ENCODE measurements at places on chromosomes 6 and 20.

- DNase-seq: no peak
Observed at GRCh38 chr6:129489215-129489765, 220.7 kb downstream of the ARHGAP18 start.

- DNase-seq: peak; percentile 84
Observed at GRCh38 chr6:6851059-6851948, 256.5 kb upstream of the RREB1 start.

DNA sequence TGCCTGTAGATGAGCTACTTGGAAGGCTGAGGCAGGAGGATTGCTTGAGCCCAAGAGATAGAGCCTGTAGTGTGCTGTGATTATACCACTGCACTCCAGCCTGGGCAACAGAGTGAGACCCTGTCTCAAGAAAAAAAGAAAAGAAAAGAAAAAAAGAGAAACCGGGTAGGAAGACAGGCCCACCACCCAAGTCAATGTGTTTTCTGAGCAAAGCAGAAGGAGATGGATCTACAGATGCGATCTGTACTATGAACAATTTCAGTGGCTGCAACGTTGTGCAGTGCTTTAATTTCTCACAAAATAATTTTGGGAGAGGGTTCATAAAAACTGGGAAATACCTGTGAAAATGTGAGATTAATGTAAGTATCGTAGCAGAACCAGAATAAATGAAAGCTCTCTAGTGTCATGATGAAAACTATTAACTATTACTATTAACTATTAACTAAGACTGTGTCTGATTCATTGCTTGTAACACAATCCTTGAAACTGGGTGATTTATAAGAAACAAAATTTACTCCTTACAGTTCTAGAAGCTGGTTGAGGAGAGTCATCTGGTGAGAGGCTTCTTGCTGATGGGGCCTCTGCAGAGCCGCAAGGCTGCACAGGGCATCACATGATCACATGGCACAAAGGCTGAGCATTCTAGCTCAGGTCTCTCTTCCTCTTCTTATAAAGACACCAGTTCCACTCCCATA is 233.1 kb upstream of the ZNF217 start:
- DNase-seq: no peak

DNA sequence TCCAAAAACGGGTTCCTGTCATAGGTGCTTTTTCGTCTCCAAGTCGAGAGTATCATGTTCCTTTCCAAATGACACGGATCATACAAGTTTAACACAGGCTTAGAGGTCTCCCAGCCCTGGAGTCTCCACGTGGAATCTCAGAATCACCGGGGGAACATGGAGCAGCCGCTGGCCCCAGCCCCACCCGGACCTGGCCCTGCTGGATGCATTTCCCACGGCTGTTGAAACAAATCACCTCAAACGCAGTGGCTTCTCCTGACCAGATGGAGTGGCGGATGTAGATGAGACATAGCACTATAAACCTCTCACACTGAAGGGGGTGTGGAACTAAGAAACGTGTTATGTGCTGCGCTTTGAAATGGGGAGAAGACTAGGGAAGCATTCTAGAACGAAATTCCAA is 70.0 kb upstream of the FRMD1 start:
- DNase-seq: no peak

- no peak for DNase-seq
Observed at GRCh38 chr6:106128981-106129781, 43.0 kb downstream of the PRDM1 start.

All from H54 (cell line).